PC-9 (cell line): ENCODE measurements at places on chromosomes 13 and 19. TPM values are rescaled to one million over a fixed set of nuclear protein-coding genes. Genes with fewer than 3 reads are reported as not detected.

DNA sequence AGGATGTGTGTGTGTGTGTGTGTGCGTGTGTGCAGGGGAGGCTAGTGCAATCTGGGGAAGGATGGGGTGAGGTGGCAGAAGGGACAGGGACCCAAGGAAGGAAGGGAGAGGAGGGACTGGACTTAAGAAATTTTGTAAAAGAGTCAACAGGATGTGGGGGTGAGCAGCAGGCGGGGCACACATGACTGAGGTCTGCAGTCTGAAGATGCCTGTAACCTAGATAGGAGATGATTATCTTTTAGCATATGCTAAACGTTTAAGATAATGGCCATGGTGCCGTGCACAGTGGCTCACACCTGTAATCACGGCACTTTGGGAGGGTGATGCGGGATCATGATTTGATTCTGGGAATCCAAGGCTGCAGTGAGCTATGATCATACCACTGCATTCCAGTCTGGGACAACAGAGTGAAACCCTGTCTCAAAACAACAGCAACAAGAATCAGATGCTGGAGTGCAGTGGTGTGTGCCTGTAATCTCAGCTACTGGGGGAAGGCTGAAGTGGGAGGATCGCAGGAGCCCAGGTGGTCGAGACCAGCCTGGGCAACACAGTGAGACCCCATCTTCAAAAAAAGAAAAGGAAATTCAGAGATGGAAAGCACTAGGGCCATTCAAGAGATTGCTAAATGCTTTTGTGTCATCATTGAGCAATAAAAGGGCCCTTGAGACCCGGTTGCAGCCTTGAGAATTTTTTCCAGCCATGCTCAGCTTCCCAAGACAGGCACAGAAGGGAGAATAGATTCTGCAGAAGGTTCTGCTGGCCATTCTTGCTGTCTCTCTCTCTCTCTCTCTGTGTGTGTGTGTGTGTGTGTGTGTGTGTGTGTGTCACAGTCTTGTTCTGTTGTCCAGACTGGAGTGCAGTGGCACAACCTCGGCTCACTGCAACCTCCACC is 3.8 kb upstream of the ZNF414 start:
- DNase-seq: no peak

The C2CD4C gene
- total RNA-seq: 1.2 and 2.1 TPM in 2 replicates

DNA sequence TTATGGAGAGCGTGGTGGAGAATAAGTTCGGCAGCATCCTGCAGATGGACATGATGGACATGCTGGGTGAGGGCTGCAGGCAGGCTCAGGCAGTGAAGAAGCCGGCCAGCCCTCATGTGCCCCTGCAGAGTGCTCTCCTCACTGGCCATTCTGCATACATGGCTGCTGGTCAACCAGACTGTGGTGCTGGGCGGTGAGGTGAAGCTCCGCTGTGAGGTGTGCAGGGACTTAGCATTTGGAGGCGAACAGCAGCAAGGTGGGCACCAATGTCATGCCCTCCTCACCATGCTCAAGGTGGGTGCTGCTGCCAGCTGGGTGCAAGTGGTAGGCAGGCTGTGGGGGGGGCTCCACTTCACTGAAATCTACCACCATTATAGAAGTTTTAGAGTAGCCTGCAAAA is 5.7 kb upstream of the ZNF492 start:
- DNase-seq: no peak

The RNU6-9 gene
- not detected in 2 replicates for total RNA-seq

GRCh38 chr13:65035302-65035701 is 2194.8 kb downstream of the PCDH9 start:
- DNase-seq: no peak

DNA sequence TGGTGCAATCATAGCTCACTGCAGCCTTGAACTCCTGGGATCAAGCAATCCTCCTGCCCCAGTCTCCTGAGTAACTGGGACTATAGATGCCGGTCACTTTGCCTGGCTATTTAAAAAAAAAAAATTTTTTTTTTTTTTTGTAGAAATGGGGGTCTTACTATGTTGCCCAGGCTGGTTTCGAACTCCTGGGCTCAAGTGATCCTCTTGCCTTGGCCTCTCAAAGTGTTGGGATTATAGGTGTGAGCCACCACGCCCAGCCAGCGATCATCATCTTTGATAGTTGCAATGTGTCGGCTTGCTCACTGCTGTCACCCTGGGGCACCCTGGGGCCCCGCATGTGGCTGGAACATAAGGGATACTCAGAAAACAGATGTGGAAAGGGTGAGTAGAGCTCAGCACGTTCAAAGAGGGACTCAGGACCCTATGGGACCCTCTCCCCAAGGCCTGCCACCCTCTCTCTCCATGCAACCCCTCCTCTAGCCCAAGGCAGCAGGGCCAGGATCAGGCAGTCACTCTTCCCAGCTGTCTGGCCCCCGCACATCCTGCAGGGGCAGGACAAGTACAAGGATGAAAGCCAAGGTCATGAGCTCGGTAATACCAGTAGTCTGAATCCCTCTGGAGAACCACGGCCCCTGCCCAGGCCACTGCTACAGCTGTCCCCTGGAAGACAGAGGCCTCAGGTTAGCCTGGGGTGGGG is 6.5 kb upstream of the CCL25 start:
- DNase-seq: no peak

The ADAMTSL5 gene
- 13.6 and 14.6 TPM in 2 replicates for total RNA-seq

The USP12 gene
- total RNA-seq: 15.4 and 20.8 TPM in 2 replicates

DNA sequence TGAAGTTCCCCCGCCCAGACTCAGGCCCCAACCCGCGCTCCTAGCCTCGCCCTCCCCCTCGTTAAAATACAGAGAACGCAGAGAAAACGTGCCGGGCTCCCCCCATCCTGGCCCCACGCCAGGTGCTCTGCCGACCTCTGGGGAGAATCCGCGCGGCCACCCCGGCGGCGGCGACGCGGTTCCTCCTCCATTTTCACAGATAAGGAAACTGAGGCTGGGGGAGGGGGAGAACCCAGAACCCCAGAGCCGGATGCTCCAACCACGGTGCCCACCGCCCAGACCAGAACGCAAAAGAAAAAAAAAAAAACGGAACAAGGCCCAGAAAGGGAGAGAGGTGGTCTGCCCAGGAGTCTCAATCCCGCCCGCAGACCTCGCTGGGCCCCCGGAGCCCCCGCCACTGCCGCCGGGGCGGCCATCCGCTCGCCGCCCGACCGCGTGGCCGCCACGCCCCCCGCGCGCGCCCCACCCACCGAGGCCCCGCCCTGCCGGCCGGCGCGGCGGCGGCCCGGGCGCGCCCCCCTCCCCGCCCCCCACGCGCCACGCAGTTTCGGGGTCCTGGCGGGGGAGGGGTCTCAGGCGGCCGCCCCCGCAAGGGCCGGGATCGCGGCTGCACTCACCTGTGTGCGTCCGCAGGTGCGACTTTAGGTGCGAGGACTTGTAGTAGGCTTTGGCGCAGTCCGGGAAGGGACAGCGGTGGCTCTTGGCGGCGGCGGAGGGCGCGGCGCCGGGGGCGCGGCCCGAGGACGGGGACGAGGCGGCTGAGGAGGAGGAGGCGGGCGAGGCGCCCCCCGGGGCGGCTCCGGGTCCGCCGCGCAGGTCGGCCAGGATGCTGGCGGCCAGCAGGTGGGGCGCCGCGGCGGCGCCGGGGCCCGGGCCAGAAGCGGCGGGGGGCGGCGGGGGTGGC is 703 bp downstream of the KLF16 start:
- peak; percentile 44 for DNase-seq

The CBY2 gene
- total RNA-seq: not detected in 2 replicates

The SBK2 gene
- total RNA-seq: 3.5 and 3.9 TPM in 2 replicates

The TUBB4A gene
- total RNA-seq: not detected in 2 replicates

GRCh38 chr13:42970824-42971690 is 21.0 kb downstream of the EPSTI1 start:
- no peak for DNase-seq

DNA sequence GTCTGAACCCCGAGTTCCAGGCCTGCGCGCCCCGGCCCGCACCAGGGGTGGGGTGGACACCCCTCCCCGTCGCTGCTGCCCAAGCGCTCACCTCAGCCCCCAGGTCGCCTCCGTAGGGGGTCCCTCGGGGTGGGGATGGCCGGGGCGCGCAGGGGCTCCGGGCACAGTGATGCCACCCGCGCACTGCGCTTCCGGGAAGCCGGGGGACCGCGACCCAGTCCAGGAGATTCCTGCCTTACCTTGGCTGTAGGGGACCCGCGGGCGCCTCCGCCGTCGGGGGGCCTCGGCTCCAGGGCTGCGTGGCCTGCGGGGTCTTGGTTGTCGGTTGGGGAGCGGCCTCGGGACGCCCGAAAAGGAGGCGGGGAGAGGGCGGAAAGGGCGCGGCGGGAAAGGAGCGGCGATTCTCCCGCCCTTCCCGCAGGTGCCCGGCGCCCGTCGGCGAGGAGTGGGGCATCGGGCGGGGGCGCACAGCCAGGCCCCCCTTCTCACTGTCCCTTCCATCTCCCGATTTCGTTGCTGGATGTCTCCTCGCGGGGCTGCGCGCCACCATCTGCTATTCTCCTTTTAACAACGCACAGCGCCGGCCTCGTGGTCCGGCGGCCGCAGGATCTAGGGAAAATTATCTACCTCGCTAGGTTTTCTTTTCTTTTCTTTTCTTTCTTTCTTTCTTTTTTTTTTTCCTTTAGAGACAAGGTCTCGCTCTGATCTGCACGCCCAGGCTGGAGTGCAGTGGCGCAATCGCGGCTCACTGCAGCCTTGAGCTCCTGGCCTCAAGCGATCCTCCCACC is at the start of gene KEAP1:
Gene KEAP1 (minus strand): TSS at position 355 of the 788 bp plus-strand sequence. CDS start 3,323 bp downstream, outside the sequence.
- peak; percentile 46 for DNase-seq

DNA sequence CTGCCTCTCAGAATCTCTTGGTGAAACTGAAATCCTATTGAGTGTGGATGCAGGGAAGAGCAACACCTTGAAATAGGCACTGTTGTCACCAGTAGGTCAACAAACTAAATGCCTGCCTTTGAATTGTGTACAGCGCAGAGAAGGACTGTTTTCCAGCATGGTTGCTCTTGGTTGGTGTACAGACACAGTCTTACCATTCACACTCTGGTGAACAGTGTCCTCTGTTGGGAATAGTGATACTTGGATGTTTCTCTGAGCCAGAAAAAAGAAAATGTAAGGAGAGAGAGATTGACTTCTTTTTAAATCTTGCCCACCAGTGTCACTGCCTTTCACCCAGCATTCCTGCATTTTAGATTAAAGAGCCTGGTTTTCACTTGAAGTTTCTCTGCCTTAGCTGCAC is 179.7 kb downstream of the STK24 start:
- DNase-seq: no peak

The OR4F17 gene
- total RNA-seq: not detected in 2 replicates

- DNase-seq: peak; percentile 37
These were observed 73.8 kb downstream of the CCDC70 start for GRCh38 chr13:51935326-51936171.

The PLIN3 gene
- 95.9 and 104 TPM in 2 replicates for total RNA-seq

The TLE6 gene
- 0.90 and 1.1 TPM in 2 replicates for total RNA-seq

- no peak for DNase-seq
These were observed 3.6 kb downstream of the RRAS start for GRCh38 chr19:49636233-49636932.

The NOP53 gene
- total RNA-seq: 225 and 296 TPM in 2 replicates

The POU4F1 gene
- not detected in 2 replicates for total RNA-seq

The MKNK2 gene
- 132 and 166 TPM in 2 replicates for total RNA-seq

GRCh38 chr19:58585442-58586132 is 12.5 kb upstream of the MZF1 start:
- DNase-seq: no peak

The ZNF439 gene
- 0.83 and 1.2 TPM in 2 replicates for total RNA-seq
